ENCODE measurements at places on chromosomes 6 and 20.
A peak's percentile ranks its signal among the peaks of the same experiment; 100 is the strongest.

GRCh38 chr6:41078101-41078500 is 5.3 kb downstream of the NFYA start:
- DNase-seq: no peak

- peak; percentile 13 for DNase-seq
Measured at GRCh38 chr6:4210629-4211419, 75.4 kb upstream of the ECI2 start.

DNA sequence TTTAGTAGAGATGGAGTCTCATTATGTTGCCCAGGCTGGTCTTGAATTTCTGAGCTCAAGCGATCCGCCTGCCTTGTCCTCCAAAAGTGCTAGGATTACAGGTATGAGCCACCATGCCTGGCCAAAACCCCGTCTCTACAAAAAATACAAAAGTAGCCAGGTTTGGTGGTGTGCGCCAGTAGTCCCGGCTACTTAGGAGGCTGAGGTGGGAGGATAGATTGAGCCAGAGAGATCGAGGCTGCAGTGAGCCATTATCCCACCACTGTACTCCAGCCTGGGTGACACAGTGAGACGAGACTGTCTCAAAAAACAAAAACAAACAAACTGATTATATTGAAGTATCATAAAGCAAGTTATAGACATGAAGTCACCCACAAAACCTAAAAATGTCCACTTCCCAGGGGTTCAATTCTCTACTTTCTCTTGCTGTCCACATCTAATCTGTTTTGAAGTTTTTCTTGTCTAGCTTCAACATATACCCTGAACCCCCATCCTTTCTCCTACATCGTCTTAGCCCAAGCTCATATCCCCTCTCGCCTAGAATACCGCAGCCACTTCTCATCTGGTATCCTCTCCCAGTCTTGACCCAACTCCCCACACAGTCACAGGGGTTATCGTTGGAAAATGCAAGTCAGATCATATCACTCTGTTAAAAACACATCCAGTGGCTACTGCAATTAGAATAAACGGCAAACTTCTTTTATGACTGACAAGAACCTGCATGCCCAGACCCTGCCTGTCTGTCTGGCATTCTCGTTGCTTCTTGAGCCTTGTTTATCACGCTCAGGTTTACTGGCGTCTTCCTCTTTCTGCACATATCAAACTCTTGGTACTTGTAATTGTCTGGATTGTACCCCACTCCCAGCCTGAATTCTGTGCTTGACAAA is 20.1 kb upstream of the NCOA3 start:
- no peak for DNase-seq

- no peak for DNase-seq
Measured at GRCh38 chr6:141969201-141969600, 163.5 kb upstream of the GJE1 start.

- no peak for DNase-seq
Measured at GRCh38 chr6:53669592-53669991, 4.0 kb upstream of the KLHL31 start.

GRCh38 chr6:170393807-170394399 is 87.3 kb downstream of the FAM120B start:
- no peak for DNase-seq

DNA sequence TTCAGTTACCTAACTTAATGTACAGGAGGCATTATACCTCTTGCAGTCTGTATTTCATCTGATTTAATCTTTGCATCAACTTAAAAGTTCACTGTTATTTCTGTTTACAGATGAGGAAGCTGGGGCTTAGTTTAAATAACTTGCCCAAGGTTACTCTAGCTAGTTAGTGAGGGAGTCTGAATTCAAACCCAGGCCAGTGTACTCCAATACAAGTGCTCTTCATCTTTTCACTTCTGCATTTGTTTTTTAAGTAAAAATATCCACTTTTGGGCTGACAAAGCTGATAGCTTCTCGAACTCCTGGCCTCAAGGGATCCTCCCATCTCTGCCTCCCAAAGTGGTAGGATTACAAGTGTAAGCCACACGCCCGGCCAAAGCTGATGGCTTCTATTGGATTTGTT is 23.6 kb downstream of the RREB1 start:
- DNase-seq: no peak

DNA sequence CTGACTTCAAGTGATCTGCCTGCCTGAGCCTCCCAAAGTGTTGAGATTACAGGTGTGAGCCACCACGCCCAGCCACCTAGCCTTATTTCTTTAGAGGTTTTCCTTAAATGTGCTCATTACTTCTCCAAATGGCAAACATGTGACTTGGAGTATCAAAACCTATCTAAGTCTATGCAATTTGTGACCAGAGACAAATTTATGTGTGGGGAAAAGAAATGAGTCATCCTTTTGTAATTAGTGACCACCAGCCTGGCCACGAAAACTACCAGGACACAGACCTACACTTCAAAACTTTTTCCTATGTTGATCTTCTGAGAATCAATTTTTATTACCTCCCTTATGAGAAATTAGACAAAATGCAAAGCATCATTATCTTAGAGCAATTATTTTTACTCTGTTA is 64.6 kb upstream of the OGFRL1 start:
- no peak for DNase-seq

DNA sequence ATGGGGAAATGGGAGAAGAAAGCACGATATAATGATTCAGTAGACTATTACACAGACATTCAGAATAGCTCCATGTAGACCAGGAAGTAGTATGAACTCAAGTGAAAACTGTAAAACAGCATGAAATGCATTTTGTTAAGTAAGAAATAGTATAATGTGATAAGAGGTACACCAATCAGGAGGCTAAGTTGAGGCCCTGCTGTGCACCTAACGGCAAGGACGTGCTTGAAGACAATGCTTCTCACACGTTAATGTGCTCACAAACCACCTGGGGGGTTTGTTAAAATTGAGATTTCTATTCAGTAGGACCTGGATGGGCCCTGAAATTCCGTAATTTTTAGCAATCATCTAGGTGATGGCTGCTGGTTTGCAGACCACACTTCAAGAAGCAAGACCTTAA is 178.9 kb upstream of the SULF2 start:
- no peak for DNase-seq

- DNase-seq: no peak
Measured at GRCh38 chr20:37042986-37043972, 52.5 kb downstream of the RBL1 start.

- no peak for DNase-seq
Measured at GRCh38 chr20:50335105-50335504, 144.5 kb downstream of the CEBPB start.

DNA sequence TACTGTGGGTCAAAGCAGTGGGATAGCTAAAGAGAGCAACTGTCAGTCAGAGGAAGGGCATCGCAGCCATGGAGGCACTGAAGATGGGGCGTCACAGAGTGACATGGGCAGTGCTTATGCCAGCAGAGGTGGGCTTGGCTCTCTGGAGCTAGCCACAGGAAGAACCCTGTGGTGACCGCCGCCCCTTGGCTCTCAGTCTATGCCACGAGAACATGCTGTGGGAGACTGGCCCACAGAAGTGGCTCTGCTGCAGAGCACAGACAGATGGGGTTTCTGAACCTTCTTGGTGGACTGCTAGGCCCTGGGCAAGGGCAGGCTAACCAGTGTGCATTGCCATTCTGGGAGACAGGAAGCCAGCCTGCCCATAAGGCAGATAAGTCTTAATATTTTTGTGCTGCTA is 290.0 kb upstream of the SUPT3H start:
- no peak for DNase-seq

- DNase-seq: no peak
Measured at GRCh38 chr6:106102967-106103727, 17.0 kb downstream of the PRDM1 start.

- no peak for DNase-seq
Measured at GRCh38 chr20:5180933-5181332, 54.1 kb downstream of the CDS2 start.
